Esophagus squamous epithelium (tissue), 5 donors: ENCODE measurements at places on chromosomes 4 and X. TPM values are rescaled to one million over a fixed set of nuclear protein-coding genes. Genes with fewer than 3 reads are reported as not detected.

DNA sequence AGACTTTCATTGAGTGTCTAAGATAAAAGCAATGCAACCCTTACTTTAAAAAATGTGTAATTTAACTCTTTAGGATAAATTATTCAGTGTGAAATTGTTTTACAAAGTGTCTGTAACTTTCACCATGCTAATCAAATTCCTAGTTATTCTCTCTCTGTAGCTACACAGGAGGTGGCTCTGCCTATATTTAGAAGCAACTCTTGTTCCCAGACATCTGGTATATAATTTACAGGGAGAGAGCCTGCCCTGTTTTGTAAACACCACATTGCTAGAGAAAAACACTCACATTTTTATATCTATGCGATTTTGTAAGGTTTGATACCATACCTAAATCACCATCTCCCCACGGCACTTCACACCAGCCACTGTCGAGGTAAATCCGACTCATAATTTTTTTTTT is 35.5 kb upstream of the SPATA4 start:
- H3K4me3 ChIP-seq: no peak overlapping the region
- DNase-seq: no peak
- no peaks in the 10 kb centered on the region for H3K4me1 ChIP-seq
- H3K36me3 ChIP-seq: no peaks in the 10 kb centered on the region

DNA sequence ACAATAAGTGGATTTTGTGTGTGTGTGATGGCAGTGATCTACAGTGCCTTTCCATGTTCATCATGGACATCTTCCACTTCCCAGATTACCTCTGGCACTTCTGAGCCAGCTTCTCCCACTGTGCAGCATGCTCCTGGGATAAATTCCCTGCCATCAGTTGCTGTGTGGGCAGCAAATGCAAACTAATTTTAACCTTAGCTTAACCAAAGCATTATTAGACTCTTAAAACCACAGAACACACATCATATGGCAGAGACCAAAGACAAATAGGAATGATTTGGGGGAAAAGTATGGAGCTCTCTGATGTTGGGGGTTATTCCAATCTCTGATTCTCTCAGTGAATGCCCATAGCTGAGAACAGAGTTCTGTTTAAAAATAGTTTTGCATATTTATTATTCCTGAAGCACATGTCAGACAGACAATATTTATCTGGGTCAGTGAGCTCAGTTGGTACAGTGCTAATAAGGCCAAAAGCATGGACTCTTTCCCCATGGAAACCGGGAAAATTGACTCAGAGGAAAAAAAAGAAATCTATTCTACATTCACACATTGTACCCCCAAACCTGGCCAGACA is 567.4 kb downstream of the IQCM start:
- H3K27ac ChIP-seq: no peak overlapping the region
- H3K4me3 ChIP-seq: no peak overlapping the region
- no peak for DNase-seq
- H3K36me3 ChIP-seq: no peaks in the 10 kb centered on the region

GYG2 gene
- 1.7 TPM for total RNA-seq

BEX3 gene
- total RNA-seq: 36.4 TPM

PACRGL gene
- total RNA-seq: 13.7 TPM

- H3K27ac ChIP-seq: no peak overlapping the region
- peaks cover 43% of the 10 kb centered on the region for H3K4me1 ChIP-seq
- no peak overlapping the region for H3K4me3 ChIP-seq
- H3K36me3 ChIP-seq: no peaks in the 10 kb centered on the region
- no peak for DNase-seq
- H3K27me3 ChIP-seq: no peaks in the 10 kb centered on the region
Observed at GRCh38 chr4:87071401-87071800, 136.6 kb downstream of the AFF1 start.

DNA sequence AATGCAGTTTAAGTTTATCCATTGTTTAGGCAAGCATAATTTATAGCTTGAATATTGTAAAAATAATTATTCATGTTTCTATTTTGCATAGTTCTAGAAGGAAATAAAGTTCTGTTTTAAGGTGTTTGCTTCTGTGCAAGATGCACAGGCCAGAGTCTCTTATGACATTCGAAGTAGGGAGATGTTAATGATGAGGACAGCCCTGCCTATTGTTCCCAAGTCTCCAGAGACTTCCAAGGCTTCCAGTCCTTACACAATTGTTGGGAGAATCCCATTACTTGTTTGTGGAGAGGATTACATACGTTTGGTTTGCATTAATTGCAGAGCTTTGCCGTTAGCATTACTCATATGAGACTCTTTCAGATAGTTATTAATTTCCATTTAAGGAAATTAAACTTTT is 96.2 kb upstream of the ANK2 start:
- no peaks in the 10 kb centered on the region for H3K4me1 ChIP-seq
- DNase-seq: no peak
- H3K27me3 ChIP-seq: no peaks in the 10 kb centered on the region
- no peaks in the 10 kb centered on the region for H3K36me3 ChIP-seq
- H3K4me3 ChIP-seq: no peak overlapping the region

- DNase-seq: no peak
- no peaks in the 10 kb centered on the region for H3K36me3 ChIP-seq
- no peaks in the 10 kb centered on the region for H3K4me1 ChIP-seq
- H3K27me3 ChIP-seq: no peaks in the 10 kb centered on the region
- H3K27ac ChIP-seq: no peak overlapping the region
Observed at GRCh38 chr4:40837094-40837870, 87.5 kb downstream of the NSUN7 start.

DNA sequence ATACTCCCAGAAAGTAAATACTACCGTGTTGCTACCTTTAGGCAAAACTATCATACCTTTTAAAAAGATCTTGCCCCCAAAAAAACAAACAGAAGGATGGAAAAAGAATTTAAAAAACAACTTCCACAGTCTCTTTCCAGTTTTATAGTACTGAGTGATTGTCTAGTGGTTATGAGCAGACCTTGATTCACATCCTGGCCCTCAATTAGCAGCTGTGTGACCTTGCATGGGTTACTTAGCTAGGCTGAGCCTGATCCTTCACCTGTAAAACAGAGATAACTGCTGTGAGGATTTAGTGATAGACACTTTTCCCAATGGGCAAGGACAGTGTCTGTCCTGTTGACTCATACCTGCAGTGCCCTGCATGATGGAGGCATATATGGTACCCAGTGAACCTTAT is 49.0 kb downstream of the SMAD1 start:
- H3K4me1 ChIP-seq: peaks cover 57% of the 10 kb centered on the region
- no peaks in the 10 kb centered on the region for H3K27me3 ChIP-seq
- H3K36me3 ChIP-seq: no peaks in the 10 kb centered on the region
- H3K27ac ChIP-seq: no peak overlapping the region
- no peak overlapping the region for H3K4me3 ChIP-seq
- no peak for DNase-seq

GRCh38 chr4:148120216-148120615 is 322.0 kb downstream of the NR3C2 start:
- H3K27me3 ChIP-seq: no peaks in the 10 kb centered on the region
- peaks cover 17% of the 10 kb centered on the region for H3K36me3 ChIP-seq
- no peak overlapping the region for H3K4me3 ChIP-seq
- H3K27ac ChIP-seq: no peak overlapping the region
- DNase-seq: no peak

DNA sequence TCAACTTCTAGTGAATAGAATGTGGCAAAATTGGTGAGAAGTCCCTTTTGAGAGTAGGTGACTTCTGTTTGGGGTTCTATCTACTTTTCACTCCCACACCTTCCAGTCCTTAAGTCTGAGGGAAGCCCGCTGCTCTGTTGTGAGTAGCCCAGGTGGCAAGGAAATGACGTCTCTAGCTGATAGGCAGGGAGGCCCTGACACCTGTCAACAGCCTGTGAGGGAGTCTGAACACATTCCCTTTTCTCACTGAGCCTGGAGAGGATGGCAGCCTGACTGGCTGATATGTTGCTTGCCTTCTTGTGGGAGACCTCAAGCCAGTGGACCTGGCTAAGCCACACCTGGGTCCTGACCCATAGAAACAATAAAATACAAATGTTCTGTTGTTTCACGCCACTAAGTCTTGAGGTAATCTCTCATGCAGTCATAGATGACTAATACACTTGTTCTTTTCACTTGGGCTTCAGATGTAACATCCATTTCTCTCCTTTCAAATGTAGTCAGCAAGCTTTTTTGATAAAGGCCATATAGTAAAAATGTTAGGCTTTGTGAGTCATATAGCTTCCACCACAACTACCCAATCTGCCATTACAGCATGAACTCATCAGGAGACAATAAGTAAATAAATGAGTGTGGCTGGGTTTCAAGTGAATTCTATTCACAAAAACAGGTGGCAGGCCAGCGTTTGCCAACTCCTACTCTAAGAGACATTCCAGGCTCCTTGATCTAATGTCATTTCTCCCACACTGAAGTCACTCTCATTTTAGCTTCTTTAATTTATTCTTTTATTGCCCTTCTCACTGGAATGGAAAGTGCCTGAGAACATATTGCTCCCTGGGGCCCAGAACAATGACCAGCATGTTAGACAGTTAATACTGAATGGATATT is 265.1 kb upstream of the MAD2L1 start:
- no peak overlapping the region for H3K4me3 ChIP-seq
- no peaks in the 10 kb centered on the region for H3K27me3 ChIP-seq
- no peak overlapping the region for H3K27ac ChIP-seq
- H3K36me3 ChIP-seq: no peaks in the 10 kb centered on the region
- DNase-seq: no peak

GRCh38 chr4:146472404-146472803 is 49.3 kb downstream of the SLC10A7 start:
- no peaks in the 10 kb centered on the region for H3K36me3 ChIP-seq
- no peaks in the 10 kb centered on the region for H3K27me3 ChIP-seq
- no peak overlapping the region for H3K27ac ChIP-seq
- H3K4me3 ChIP-seq: no peak overlapping the region
- no peak for DNase-seq

GABRQ gene
- 1.4 TPM for total RNA-seq

LARP7 gene
- 33.6 TPM for total RNA-seq

DNA sequence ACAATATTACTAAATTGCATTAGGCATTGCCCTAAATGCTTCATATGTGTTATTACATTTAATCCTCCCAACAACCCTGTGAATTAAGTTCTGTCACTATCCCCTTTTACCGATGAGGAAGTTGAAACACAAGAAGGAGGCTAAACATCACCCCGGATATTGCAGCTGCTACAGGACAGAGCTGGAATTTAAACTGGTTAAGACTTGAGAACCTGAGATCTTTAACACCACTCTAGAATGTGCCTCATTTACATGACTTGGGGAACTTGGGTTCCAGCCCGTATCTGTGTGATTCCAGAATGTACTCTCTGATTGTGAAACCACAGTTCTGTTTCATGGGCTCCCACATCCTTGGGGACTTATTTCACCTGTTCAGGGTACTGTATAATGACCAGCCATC is 165.1 kb upstream of the PPARGC1A start:
- H3K4me1 ChIP-seq: no peaks in the 10 kb centered on the region
- H3K36me3 ChIP-seq: no peaks in the 10 kb centered on the region
- no peaks in the 10 kb centered on the region for H3K27me3 ChIP-seq

DNA sequence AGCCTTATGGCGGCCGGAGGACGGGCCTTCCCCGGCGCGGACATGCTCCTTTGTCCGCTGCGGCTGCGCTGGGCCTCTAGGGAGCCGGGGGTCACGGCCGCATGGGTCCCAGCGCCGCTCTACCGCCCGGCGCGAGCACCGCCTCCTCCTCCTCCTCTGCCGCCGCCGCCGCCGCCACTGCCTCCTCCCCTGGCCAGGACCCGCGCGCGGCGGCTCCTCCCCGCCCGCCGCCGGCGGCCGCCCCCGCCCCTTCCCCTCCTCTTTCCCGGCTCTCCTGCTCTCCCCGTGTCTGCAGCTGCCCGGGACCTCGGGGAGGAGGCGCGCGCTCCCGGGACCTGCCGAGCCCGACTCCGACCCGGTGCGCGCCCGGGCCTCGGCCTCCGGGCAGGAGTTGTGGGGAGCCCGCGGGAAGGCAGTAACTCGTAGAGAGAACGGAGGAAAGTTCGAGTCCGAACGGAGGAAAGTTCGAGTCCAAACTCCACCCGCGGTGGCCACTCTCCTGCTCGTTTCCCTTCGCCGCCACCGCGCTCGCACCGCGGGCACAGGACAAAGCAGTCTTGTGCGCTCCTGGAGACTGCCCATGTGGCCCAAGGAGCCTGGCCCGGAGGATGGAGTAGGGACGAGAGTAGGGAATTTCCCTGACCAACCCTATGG is at the start of gene ADGRA3:
Gene ADGRA3 (minus strand): TSS at position 179 of the 654 bp plus-strand sequence. CDS start 282 bp downstream, outside the sequence.
- no peaks in the 10 kb centered on the region for H3K27me3 ChIP-seq
- peak within 1 kb of the TSS; percentile 76 for H3K4me3 ChIP-seq
- H3K4me1 ChIP-seq: no peaks in the 10 kb centered on the region
- DNase-seq: no peak
- peak within 1 kb of the TSS; percentile 71 for H3K27ac ChIP-seq

DNA sequence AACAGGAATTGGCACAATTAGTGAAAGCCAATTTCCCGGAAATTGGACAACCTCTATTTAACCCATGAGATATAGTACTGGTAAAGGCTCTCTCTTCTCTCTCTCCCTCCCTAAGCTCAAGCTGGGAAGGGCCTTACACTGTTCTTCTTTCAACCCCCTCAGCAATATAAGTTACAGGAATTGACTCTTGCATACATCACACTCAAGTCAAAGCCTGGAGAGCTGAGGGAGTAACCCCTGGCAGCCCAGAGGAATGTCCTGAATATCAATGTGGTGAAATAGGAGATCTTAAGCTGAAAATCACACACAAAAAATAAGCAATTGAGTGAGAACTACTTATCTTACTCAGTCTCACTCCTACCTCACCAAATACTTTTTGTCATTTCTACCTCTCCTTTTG is 186.9 kb upstream of the SPOCK3 start:
- H3K27ac ChIP-seq: no peak overlapping the region
- DNase-seq: no peak
- no peak overlapping the region for H3K4me3 ChIP-seq

DNA sequence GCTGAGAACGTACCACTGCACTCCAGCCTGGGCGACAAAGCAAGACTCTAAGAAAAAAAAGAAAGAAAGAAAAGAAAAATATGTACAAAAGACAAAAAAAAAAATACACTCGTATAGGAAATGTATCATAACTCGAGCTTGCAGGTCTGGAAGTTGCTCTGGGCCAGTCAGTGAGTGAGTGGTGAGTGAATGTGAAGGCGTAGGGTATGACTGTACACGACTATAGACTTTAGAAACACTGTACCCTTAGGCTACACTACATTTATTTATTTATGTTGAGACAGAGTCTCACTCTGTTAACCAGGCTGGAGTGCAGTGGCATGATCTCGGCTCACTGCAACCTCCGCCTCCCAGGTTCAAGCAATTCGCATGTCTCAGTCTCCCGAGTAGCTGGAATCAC is 29.4 kb downstream of the EVC2 start:
- no peak overlapping the region for H3K4me3 ChIP-seq
- no peak overlapping the region for H3K27ac ChIP-seq
- H3K27me3 ChIP-seq: no peaks in the 10 kb centered on the region
- DNase-seq: no peak
- H3K4me1 ChIP-seq: no peaks in the 10 kb centered on the region

BCORL1 gene
- total RNA-seq: 3.2 TPM

BMP3 gene
- total RNA-seq: not detected

DNA sequence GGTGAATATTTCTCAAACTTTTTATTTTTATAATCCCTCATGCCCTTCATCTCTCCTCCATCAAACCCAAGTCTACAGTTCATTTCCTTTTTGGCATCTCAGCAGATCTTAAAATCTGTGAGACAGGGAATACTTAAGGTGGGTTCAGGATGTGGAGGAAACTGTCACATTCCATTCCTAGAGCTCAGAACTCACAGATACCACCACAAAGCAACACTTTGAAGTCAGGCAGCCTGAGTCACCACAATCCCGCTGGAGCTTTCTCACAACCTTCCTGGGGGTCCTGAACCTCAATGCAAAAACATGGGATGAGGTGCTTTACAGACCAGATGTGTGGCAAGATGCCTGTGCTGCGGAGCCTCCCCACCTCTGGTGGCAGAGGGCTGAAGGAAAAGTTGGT is 63.2 kb downstream of the HHIP start:
- no peak overlapping the region for H3K27ac ChIP-seq
- no peak for DNase-seq
- no peaks in the 10 kb centered on the region for H3K36me3 ChIP-seq
- no peaks in the 10 kb centered on the region for H3K27me3 ChIP-seq
- no peak overlapping the region for H3K4me3 ChIP-seq
